ENCODE measurements at places on chromosomes 5 and 9. TPM values are rescaled to one million over a fixed set of nuclear protein-coding genes. Genes with fewer than 3 reads are reported as not detected.

Gene NUTM2F
- total RNA-seq = not detected

Gene MARCOL
- not detected for total RNA-seq

Gene EFNA5
- total RNA-seq = 10.0 TPM

Gene ABO
- not detected for total RNA-seq

Gene TMEM174
- total RNA-seq = not detected

Gene CDKN2B-AS1
- 15.2 TPM for total RNA-seq

Gene SPATA24
- total RNA-seq = 3.6 TPM

- peaks cover 44% of the 10 kb centered on the region for H3K4me1 ChIP-seq
- no peaks in the 10 kb centered on the region for H3K27me3 ChIP-seq
- no peaks in the 10 kb centered on the region for H3K36me3 ChIP-seq
- no peak overlapping the region for H3K4me3 ChIP-seq
- no peak overlapping the region for H3K27ac ChIP-seq
Measured at GRCh38 chr9:107276966-107277710, 5.9 kb upstream of the RAD23B start.

GRCh38 chr5:142032747-142033631, 20.2 kb upstream of the GNPDA1 start:
- no peak for DNase-seq
- peaks cover 19% of the 10 kb centered on the region for H3K27me3 ChIP-seq
- no peak overlapping the region for H3K27ac ChIP-seq
- H3K4me3 ChIP-seq = no peak overlapping the region
- H3K4me1 ChIP-seq = no peaks in the 10 kb centered on the region
- H3K36me3 ChIP-seq = no peaks in the 10 kb centered on the region

- H3K4me3 ChIP-seq = no peak overlapping the region
- H3K36me3 ChIP-seq = no peaks in the 10 kb centered on the region
- no peak for DNase-seq
- H3K27ac ChIP-seq = no peak overlapping the region
- H3K27me3 ChIP-seq = no peaks in the 10 kb centered on the region
- no peaks in the 10 kb centered on the region for H3K4me1 ChIP-seq
Measured at GRCh38 chr5:149015561-149015960, 47.3 kb downstream of the SH3TC2 start.

DNA sequence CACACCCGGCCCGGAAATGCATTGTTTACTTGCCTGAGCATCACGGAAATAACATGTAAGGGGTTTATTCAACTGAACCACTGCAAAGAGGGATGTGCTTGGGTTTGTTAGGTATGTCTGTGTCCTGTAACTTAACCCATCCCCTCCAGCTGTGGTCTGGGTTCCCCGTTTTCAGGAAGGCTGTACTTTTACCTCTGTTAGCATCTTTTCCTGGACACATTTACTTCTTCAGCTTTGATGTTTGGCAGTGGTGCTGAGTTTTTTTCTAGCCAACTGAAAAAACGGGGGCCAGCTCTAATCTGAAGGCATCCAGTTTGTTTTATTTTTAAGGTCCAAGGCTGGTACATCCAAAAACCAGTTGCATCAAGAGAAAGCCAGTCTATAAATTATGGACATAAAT, 561.8 kb downstream of the BNC2 start:
- peak; percentile 10 for DNase-seq
- H3K36me3 ChIP-seq = no peaks in the 10 kb centered on the region
- no peak overlapping the region for H3K27ac ChIP-seq
- peaks cover 3% of the 10 kb centered on the region for H3K27me3 ChIP-seq
- no peak overlapping the region for H3K4me3 ChIP-seq

GRCh38 chr9:137055385-137056364, 1.8 kb upstream of the ENTPD2 start:
- no peaks in the 10 kb centered on the region for H3K4me1 ChIP-seq
- DNase-seq = peak; percentile 98
- H3K27me3 ChIP-seq = peaks cover 38% of the 10 kb centered on the region
- no peaks in the 10 kb centered on the region for H3K36me3 ChIP-seq

DNA sequence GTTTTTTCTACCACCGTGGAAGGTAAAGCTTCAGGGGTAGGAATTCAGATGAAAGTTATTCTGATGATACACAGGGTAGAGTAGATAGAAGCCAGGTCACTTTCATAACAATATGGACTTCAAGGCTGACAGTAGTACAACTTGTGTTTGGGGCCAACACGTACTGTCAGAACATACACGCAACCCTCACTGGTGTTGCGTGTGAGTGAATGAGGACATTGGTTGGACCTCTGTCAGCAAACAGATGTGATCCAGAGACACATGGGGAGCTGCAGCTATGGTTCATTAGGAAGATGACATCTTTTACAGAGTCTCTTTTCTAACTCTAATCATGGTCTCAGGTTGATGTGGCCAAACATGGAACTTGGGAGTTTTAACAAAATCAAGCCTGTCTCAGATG, 70.1 kb upstream of the MOCS2 start:
- no peak for DNase-seq
- no peaks in the 10 kb centered on the region for H3K36me3 ChIP-seq
- no peaks in the 10 kb centered on the region for H3K4me1 ChIP-seq
- no peak overlapping the region for H3K4me3 ChIP-seq
- no peaks in the 10 kb centered on the region for H3K27me3 ChIP-seq
- no peak overlapping the region for H3K27ac ChIP-seq

GRCh38 chr5:31247381-31247780, 53.9 kb downstream of the CDH6 start:
- no peaks in the 10 kb centered on the region for H3K36me3 ChIP-seq
- H3K4me3 ChIP-seq = no peak overlapping the region
- no peaks in the 10 kb centered on the region for H3K27me3 ChIP-seq

DNA sequence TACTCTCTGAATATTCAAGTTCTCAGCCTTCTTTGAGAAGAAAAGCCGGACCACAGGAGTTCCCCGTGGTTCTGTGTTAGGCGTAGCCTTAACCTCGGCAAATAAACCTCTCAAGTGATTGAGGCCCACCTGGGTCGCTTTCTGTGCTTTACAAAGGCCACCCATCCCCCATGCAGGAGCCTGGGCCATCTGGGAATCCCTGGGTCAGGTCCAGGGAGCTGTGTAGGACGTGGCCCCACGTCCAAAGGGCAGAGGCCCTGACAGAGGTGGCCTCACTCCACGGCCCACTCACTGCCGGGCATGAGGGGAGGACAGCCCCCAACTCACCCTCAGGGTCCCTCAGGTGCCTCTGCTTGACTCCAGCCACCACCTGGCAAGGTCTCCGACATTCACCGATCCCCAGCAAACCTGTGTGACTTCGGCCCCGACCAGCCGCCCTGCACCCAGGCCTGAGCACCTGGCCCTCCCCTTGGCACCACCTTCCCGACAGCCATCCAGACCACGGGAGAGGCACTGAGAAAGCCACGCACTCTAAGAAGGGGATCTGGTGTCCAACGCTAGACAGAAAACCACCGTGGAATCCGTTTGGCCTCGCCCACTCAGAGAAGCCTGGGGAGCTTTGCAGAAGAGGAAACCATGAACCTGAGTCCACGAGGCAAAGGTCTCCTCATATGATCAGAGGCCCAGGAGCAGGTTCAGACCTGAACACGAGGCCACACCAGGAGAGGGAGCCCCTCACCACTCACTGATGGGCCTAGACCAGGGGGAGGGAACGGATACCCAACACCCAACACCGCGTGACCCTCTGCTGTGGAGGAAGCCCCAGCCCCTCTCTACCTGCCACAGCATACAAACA, 4.5 kb downstream of the SLC12A7 start:
- no peak overlapping the region for H3K27ac ChIP-seq
- no peak overlapping the region for H3K4me3 ChIP-seq
- DNase-seq = no peak
- peaks cover 4% of the 10 kb centered on the region for H3K4me1 ChIP-seq

DNA sequence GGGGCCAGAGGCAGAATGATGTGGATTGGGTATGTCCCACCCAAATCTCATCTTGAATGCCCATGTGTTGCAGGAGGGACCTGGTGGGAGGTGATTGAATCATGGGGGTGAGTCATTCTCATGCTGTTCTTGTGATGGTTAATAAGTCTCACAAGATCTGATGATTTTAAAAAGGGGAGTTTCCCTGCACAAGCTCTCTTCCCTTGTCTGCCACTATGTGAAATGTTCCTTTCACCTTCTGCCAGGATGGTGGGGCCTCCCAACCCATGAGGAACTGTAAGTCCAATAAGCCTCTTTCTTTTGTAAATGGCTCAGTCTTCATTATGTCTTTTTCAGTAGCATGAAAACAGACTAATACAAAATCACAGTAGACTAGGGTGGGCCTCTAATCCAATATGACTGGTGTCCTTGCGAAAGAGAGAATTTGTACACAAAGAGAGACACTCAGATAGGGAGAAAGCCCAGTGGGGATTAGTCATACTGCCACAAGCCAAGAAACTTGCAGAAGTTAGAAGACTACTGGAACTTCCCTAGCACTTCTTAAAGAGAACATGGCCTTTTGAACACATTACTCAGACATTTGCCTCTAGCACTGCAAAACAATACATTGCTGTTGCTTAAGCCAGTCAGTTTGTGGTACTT, 68.4 kb downstream of the ANXA1 start:
- no peak for DNase-seq
- H3K4me1 ChIP-seq = no peaks in the 10 kb centered on the region
- no peak overlapping the region for H3K27ac ChIP-seq
- no peaks in the 10 kb centered on the region for H3K36me3 ChIP-seq
- H3K4me3 ChIP-seq = no peak overlapping the region

GRCh38 chr5:147372191-147372590, 137.4 kb downstream of the STK32A start:
- H3K27ac ChIP-seq = no peak overlapping the region
- H3K36me3 ChIP-seq = no peaks in the 10 kb centered on the region
- no peak for DNase-seq
- peaks cover 12% of the 10 kb centered on the region for H3K4me1 ChIP-seq
- H3K27me3 ChIP-seq = no peaks in the 10 kb centered on the region
- H3K4me3 ChIP-seq = no peak overlapping the region

- no peak overlapping the region for H3K4me3 ChIP-seq
- peak; percentile 83 for DNase-seq
- H3K4me1 ChIP-seq = peaks cover 16% of the 10 kb centered on the region
- H3K27me3 ChIP-seq = peaks cover 22% of the 10 kb centered on the region
- no peak overlapping the region for H3K27ac ChIP-seq
- no peaks in the 10 kb centered on the region for H3K36me3 ChIP-seq
Measured at GRCh38 chr9:5838884-5839571, 6.1 kb upstream of the ERMP1 start.

Measured in osteoblast (primary cell).